ENCODE measurements at places on chromosomes 16 and 17. TPM values are rescaled to one million over a fixed set of nuclear protein-coding genes. Genes with fewer than 3 reads are reported as not detected.

Gene MYH13
- not detected for total RNA-seq

Gene MMP28
- total RNA-seq = 149 TPM

Gene ST6GALNAC2
- total RNA-seq = 8.7 TPM

Gene MYL4
- not detected for total RNA-seq

Gene SOCS1
- 6.0 TPM for total RNA-seq

Gene MILR1
- total RNA-seq = 4.1 TPM

Gene CASKIN1
- 0.32 TPM for total RNA-seq

Gene PYY
- not detected for total RNA-seq
